Activated T-helper 1 cell treated with anti-CD3 and anti-CD28 coated beads, Interleukin-12 subunit alpha, Interleukin-12 subunit beta, Interleukin-2, Interleukin-4 antibody, amounts not matched to agents 30 ng/mL and 10 ng/mL and 1 ng/mL, durations not matched to agents 14 hours and 24 hours and 36 hours (primary cell): ENCODE measurements at places on chromosomes 7 and 10. TPM values are rescaled to one million over a fixed set of nuclear protein-coding genes. Genes with fewer than 3 reads are reported as not detected.
A peak's percentile ranks its signal among the peaks of the same experiment; 100 is the strongest.

DNA sequence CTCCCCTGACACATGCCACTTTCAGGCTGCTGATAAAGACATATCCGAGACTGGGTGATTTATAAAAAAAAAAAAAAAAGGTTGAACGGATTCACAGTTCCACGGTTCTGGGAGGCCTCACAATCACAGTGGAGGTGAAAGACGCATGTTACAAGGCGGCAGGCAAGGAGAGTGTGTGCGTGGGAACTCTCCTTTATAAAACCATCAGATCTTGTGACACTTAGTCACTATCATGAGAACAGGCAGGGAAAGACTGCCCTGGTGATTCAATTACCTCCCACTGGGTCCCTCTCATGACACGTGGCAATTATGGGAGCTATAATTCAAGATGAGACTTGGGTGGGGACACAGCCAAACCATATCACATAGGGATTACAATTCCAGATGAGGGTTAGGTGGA, 181.5 kb downstream of the TCERG1L start:
- DNase-seq = no peak

LHFPL3 gene
- total RNA-seq = not detected in 2 replicates

ANXA8 gene
- 0.12 TPM in 1 of 2 replicates, not detected in the other for total RNA-seq

- no peak for DNase-seq
Observed at GRCh38 chr10:123878666-123879303, 12.8 kb downstream of the CPXM2 start.

DNA sequence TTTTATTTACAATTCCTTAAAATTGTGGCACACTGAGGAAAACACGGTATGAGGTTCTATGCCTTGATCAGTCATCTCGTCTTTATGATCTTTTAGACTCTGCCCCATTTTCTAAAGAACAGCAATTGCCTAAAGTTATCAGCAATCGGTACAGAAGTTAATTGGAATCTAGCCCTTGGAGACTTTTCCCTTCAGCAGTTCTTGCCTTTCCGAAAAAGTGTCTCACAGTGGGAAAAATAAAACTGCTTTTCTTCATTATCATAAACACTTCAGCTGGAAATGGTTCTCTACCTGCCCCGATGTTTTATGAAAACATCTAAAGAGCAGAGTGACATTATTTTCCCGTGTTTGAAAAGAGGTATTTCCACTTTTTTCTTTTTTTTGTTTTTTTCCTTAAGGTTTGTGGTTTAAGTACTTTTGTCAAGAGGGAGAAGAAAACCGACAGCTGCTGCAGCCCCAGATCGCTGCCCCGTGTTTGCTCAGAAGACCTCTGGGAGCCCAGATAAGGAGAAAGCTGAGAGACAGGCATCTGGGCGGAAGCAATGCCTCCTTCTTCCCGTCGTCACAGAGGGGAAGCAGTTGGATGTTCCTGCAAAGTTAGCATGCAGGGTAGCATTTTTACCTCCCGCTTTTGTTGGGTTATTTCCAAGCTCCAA, 149.7 kb downstream of the FRMD4A start:
- no peak for DNase-seq

DNA sequence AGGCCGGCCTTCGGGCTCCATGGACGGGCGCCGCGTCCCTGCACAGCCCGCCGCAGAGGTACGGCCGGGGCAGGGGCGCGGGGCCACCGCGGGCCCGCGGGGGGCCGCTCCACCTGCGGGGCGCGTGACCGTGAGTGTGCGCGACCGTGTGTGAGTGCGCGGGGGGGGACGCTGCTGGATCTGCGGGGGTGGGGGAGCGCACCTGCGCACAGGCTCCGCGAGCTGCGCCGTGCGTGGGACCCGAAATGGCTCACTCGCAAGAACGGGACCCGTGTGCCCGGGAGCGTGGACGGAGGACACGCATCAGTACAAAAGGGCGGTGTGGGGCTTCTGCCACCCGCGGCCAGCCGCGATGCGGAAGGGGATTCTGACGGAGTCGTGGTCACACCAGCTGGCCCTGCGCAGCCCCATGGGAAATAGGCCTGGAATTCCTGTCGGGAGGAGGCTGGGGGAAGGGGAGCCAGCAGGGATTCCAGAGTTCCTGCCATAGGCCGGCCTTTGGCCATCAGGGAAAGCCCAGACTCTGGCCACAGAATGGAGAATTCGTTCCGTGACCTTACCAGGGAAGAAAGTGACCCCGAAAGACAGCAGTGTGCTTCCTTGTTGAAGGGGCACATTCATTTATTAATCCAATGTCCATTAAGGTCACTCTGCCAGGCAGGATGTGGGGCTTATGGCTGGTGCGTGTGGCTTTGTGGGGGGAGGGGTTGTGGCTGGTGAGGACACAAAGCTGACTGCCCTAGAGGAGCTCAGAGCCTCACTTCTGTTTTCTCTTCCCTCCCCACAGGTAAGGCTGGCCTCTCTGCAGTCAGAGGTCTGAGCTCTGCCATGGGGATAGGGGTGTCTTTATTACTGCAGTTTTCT, 494 bp downstream of the REPIN1 start:
- DNase-seq = no peak

DNA sequence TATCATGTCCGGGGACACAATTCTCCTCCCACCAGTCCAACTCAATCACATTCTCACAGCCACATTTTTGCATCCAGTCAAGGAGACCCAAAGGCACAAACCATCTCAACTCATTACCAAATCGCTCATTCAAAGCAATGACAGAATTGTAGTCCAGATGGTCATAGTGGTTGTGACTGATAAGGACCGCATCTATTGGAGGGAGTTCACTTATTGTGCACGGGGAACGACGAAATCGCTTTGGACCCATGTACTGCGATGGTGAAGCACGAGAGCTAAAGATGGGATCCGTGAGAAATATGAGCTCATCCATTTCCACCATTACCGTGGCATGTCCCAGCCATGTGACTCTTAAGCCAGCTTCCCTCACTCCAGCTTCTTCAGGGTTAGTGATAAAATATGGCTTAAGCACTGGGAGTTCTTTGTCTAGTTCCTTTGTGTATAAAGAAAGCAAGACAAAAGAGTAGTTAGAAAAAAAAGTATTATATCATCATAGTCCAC, 29.1 kb downstream of the NAPEPLD start:
- DNase-seq = no peak

A1CF gene
- not detected in 2 replicates for total RNA-seq

DNA sequence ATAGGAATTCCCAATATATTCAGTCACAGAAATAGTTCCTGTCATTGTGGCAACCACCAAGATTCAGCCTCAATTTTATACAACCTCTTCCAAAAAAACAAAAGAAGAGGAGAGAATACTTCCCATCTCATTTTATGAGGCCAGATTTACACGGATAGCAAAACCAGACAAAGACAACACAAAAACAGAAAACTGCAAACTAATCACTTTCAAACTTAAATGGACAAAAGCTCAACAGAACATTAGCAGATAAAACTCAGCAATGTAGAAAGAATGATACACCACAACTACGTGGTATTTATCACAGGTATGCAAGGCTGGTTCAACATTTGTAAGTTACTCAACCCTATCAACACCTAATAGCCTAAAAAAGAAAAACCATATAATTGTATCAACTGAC, 22.0 kb downstream of the PEX1 start:
- no peak for DNase-seq

FAM221A gene
- 9.4 and 9.9 TPM in 2 replicates for total RNA-seq

DNA sequence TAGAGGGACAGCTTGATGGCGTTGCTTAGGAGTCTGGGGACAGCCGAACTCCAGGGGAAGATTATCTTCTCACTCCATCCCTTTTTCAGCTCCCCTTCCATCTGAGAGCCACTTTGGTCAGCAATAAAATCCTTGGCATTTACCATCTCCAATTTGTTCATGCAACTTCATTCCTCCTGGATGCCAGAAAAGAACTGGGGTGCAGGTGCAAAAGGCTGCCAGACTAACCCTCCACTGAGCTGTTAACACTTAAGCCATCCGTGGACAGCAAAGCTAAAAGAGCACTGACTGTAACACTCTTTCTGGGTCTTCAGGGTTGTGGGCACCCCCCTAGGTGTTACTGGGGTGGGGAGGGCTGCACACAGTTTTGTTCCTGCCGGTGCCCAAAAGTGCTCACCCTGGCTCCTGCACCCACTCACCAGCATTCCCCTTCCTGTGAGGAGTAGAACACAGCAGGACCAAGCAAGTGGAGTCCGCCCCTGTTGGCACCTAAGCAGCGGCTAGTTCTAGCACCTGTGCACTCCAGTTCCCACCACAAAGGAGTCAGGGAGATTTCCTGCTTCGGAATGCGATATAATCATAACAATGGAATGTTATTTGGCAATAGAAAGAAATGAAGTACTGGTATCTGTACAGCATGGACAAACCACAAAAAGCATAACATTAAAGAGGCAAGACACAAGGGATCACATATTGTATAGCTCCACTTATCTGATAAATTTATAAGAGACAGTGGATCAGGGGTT, 95.1 kb downstream of the NPY start:
- no peak for DNase-seq

LIPJ gene
- not detected in 2 replicates for total RNA-seq

- DNase-seq = no peak
Observed at GRCh38 chr7:134996097-134996550, 9.8 kb downstream of the AGBL3 start.

GRCh38 chr7:129225206-129225930, 538 bp downstream of the AHCYL2 start:
- DNase-seq = peak; percentile 50

DNA sequence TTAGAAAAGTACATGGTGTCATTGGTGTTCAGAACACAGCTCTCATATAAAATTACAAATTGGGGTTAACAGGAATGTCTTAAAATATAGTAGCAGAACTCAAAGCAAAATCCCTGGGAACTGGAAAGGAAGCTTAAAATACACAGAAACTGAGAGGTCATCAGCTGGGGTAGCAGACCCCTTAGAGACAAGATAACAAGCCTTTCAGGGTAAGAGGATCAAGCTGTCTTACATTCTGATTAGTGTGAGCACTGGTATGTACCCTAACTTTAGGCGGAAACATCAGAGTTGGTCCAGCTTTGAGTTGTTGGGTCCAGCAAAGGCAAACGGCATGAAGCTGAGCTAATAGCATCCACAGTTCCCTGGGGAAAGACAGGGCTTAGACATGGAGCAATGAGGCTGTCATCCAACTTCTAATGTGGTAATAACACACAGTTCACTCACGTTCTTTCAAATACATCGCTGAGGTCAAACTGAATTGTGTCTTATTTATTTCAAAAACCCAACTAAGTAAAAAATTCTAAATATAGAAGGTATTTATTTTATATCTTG, 32.6 kb downstream of the ARHGAP21 start:
- DNase-seq = no peak

MRC1 gene
- total RNA-seq = not detected in 2 replicates

TEX36 gene
- total RNA-seq = not detected in 2 replicates

NUDT13 gene
- total RNA-seq = 0.81 and 0.83 TPM in 2 replicates

GRCh38 chr7:38199154-38199553, 21.1 kb downstream of the STARD3NL start:
- no peak for DNase-seq

- DNase-seq = no peak
Observed at GRCh38 chr7:13829231-13829630, 160.2 kb downstream of the ETV1 start.

DNA sequence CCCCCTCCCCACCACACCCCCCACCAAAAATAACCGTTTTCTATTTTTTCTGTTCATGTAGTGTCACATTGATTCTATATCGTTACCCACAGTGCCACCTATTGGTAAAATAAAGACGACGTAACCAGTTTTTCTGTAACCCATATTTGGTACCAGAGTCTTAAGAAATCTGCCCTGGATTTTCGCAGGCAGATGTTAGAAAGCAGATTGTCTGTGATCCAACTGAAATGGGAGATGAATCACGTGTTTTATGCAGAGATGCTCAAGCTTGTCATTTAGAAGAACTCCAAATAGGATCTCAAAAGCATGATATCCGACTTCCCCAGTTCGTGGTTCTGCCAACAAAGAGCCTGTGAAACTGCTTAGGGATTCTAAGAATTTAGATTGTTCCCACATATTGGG, 261.1 kb upstream of the CSTF2T start:
- DNase-seq = no peak

DNA sequence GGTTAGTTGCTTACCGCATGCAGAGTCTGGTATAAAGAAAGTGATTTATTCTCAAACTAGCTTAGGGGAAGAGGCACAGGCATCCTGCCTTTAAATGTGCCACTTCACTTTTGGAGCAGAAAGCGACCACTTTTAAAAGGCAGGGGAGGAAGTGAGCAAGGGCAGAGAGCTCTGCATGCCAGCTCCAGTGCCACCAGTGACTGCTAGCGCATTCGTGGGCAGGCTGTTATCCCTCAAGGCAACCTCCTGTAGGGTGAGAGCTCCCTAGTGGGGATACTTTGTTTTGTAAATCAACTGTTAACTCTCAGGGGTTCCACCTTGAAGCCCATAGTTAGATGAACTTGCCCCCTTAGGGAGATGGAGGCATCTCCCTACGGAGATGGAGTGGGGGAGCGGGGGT, 29.4 kb upstream of the GRB10 start:
- DNase-seq = no peak

- DNase-seq = no peak
Observed at GRCh38 chr7:13991791-13992595, 2.5 kb upstream of the ETV1 start.

PNLIPRP1 gene
- total RNA-seq = not detected in 2 replicates

GRCh38 chr10:133351408-133352318, 4.5 kb downstream of the PRAP1 start:
- DNase-seq = no peak

DNA sequence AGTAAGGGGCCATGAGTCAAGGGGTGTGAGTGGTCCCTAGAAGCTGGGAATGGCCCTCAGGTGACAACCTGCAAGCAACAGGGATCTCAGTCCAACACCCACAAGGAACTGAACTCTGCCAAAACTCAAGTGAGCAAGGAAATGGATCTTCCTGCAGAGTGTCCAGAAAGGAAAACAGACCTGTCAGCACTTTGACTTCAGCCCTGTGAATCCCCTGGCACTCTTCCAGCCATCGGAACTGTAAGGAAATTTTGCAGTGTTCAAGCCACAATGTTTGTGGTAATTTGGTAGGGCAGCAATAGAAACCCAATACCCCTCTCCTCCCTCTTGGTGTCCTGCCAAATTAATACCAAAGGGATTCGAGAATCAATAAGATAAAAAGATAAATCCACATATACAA, 6.9 kb downstream of the LYZL1 start:
- no peak for DNase-seq

- DNase-seq = no peak
Observed at GRCh38 chr10:27794157-27794556, 48.5 kb upstream of the MKX start.

GRCh38 chr7:75915416-75916156, 631 bp downstream of the POR start:
- peak; percentile 8 for DNase-seq
